ENCODE measurements at places on chromosomes 6 and 20.

DNA sequence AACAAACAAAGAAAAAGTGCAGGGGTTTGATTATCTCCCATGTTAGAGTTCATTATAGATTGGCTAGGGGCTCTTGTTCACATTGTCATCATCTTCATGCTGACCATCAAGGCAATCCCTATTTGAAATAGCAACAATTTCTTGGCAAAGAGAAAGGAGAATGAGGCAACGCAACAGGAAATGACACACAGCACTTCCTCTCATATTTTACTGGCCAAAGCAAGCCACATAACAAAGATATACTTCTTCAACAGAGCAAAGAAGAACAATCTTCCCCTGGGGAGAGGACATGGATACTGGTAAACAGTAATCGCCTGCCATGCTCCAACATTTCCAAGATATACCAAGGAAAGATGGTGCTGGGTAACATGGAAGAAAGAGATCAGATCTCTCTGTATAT lies 29.8 kb downstream of the EPM2A start:
- DNase-seq: no peak

DNA sequence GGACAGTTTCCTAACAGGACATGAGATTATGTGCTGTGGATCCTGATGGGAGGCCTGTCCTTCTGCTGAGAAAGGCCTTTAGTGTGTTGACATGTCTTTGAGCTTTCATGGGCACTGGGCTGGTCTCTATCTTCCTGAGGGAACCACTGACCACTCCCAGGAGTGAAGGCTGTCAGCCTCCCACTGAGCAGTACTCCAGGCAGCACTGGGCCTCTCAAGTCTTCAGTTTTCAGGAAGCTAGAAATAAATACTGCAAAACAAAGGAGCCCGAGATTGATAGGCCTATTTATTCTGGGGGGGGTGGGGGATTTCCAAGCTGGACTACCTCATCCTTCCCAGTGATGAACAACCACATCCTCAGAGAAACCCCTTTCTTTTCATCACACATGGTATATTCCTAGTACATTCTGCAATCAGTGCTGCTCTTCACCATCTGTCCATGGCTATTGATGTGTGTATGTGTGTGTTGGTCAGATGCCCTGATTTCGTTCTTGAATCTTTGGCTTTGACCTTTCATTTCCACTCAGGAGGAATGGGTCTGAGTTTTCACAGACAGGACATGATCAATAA lies 180.9 kb upstream of the SPTLC3 start:
- DNase-seq: no peak

GRCh38 chr6:137005073-137005472 lies 39.7 kb downstream of the IL20RA start:
- DNase-seq: no peak

- no peak for DNase-seq
These were observed 48.1 kb downstream of the HLA-DPB1 start for GRCh38 chr6:33123732-33124524.

DNA sequence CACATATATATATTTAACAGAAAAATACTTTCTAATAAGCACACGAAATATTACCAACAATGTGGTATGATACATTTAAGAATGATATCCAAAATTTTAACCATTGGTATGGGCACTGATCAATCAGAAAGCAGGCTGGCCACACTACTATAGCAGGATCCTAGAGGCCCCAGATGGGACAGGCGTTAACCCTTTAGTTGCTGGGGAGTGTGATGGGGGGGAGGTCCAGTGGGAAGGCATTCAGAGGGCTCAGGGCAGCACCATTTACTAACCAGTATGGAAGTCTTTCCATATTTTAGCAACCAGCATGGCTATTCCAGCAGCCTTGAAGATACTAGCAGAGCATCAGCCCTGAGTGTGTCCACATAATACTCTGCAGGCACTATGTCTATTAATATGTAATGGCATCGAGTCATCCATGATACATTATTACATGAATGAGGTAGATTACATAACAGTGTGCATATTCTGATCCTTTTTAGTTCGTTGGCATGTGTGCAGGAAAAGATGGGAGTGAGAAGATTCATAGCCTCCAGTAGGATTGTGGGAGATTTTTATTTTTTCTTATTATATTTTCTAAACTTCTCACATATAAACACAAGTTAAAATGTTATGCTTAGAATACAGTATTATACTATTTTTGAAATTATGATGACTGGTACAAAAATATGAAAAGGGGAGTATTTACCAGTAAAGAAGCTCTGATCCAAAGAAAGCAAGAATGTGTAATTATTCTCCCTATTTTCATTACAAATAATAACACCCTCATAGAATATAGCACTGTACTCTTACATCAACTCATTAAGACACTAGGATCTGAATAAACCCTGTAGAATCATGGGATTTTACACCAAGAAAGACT lies 78.9 kb downstream of the FAM217A start:
- DNase-seq: no peak

GRCh38 chr20:2713285-2713684 lies 20.7 kb downstream of the EBF4 start:
- no peak for DNase-seq

- no peak for DNase-seq
These were observed 15.2 kb upstream of the STK35 start for GRCh38 chr20:2086177-2086979.

- DNase-seq: no peak
These were observed 5.8 kb upstream of the GPR31 start for GRCh38 chr6:167163476-167164011.

- DNase-seq: no peak
These were observed 28.3 kb upstream of the PDYN start for GRCh38 chr20:2022163-2022562.

GRCh38 chr6:48183178-48183577 lies 72.2 kb upstream of the PTCHD4 start:
- DNase-seq: no peak

DNA sequence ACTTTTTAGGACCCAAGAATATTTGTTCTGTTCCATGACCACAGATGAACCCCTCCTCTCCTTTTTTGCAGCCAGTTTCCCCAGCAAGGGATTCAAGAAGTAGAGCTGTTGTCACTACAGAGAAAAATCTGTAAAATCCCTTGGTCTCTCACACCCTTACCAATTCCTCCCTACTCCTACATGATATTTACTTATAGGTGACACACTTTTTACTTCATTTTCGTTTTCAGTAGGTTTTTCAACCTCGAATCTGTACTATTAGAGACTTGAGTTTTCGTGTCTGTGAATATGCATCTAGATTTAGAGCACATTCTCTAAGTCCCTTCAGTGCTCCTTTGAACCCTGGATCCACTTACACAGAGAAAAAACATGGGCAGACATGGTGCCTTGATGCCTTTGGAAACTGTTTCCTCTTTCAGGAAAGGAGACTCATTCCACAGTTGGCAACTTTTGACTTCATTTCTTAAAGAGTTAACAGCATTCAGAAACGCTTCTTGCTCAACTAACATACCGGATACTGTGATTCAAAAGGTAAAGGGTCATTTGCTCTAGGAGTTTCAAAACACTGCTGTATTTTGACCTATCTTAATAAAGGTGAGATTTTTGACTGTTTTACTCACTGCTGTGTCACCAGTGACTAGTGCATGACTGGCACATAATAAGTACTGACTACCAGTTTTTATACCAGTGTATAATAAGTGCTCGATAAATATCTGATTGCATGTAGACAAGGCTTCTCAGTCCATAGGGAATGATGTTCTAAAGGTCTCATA lies 50.6 kb downstream of the LAMA4 start:
- DNase-seq: no peak

- no peak for DNase-seq
These were observed 14.7 kb downstream of the UBE2V1 start for GRCh38 chr20:50098259-50098658.
